ENCODE measurements at places on chromosomes 1 and 21.

- no peak for DNase-seq
These were observed 4.1 kb downstream of the KMO start for GRCh38 chr1:241536304-241536703.

- no peak for DNase-seq
These were observed 630 bp upstream of the LHX9 start for GRCh38 chr1:197916500-197916983.

- no peak for DNase-seq
These were observed 41.9 kb downstream of the MAB21L3 start for GRCh38 chr1:116152950-116153691.

GRCh38 chr1:53957194-53957818, 11.2 kb downstream of the LRRC42 start:
- DNase-seq, result no peak

DNA sequence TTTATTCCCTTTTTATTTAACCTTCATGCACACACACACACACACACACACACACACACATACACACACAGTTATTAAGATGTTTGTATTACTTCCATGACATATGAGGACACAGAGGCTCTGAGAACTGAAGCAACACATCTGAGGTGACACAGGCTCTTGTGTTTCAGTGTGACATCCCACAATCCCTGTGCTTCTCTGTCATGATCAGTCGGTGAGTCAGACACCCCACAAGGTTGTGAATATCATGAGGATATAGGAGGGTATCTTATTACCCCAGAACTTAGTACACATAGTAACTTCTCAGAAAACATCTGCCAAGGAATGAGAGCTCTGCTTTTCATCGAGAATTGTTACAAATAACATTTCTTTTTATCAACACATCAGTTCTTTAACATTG, 459.3 kb downstream of the PLPP3 start:
- no peak for DNase-seq

DNA sequence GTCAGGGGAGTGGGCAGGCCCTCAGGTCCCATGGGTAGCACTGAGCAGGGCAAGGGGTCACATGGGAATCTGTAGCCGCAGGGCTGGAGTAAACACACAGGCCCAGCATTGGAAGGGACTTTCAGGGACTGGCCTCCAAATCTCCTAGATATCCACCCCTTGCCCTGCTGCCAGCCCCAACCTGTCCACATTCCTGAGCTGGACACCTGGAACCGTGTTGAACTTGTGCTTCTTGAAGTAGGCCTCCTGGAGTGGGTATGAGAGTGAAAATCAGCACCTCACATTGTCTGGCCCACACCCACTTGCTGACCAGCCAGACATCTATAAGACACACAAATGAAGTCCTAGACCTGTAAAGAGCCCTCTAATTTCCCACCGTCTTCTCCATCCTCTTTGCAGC, 7.7 kb downstream of the POMGNT1 start:
- DNase-seq, result no peak

GRCh38 chr1:168608796-168609715, 32.7 kb downstream of the XCL1 start:
- no peak for DNase-seq

GRCh38 chr1:236039740-236040685, 24.9 kb downstream of the NID1 start:
- DNase-seq, result no peak

- DNase-seq, result no peak
These were observed 65.8 kb downstream of the CD247 start for GRCh38 chr1:167452483-167452882.

- no peak for DNase-seq
These were observed 278.2 kb upstream of the C1orf105 start for GRCh38 chr1:172142324-172142723.

DNA sequence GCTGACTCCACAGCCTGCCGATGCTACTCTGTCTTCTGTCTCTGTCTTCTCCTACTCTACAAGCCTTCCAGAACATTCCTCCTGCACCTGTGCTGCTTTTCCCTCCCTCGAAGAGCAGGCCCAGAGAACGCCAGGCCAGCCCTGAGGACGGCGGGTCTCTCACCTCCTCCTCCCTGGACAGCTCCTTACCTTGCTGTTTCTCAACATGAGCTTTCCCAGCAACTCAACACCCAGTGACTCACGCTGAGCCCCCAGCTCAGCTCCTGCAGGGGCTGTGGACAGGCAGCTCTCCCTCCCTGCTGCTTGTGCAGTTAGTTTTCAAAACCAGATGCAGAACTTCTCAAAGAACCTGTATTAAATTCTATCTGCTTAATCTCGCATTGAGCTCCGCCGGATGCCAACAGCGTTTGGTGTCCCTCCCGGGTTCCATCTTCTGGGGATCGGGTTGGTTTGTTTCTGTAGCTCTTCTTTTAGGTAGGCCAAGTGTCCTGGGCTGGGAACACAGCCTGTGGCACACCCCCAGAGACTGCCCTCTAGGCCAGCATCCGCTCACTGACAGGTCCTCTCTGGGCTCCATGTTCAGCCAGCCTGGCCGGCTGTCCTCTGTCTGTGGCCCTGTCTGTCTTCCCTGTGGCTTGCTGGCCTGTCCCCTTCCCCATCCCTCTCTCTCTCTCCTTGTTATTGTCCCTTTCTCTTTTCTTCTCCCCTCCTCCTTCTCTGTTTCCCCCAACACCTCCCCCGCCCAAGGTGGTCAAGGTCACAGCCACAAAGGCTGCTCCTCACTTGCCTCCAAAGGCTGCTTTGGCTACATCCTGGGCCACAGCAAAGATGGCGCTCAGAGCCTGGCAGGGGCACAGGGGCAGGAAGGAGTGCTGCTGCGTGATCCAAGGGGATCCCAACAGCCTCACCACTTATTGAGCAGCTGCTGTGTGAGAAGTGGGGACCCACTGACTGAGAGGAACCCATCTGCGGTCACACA, 391.0 kb downstream of the MATN1 start:
- no peak for DNase-seq

DNA sequence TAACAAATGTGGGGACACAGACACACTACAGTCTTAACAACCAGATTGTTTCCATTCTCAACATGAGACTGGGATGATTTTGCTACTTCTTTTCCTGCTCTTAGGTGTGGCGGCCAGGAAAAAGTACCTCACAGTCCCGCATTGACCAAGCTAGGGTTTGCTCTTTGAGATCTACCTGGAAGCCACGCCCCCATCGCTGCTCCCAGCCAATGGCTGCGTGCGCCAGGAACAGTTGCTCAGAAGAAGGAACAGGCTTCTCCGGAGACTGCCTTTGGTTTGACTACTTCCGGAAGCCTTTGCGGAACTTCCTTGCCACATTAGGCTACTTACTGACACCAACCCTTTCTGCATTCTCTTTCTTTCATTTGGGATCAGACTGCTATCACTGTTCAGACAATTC, 44.2 kb upstream of the PLD5 start:
- DNase-seq, result no peak

- DNase-seq, result no peak
These were observed 38.7 kb upstream of the DESI2 start for GRCh38 chr1:244614113-244614836.

GRCh38 chr1:16205891-16206546, 6.4 kb downstream of the ARHGEF19 start:
- no peak for DNase-seq

DNA sequence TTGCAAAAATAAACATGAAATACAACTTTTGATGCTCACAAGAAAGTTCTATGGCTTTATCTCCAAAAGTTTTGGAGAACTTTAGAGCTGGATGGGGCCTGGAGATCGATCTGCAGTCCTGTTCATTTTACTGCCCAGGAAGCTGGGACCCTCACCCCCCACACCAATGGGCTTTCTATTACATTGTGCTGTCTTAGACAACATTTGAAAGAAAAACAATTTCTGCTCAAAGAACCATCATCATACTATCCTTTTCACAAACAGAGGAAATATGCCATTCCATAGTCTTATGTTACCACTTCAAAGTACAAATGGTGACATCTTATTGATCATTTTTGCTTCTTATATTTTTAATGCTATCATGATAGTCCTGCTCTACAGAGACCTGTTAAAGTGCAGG, 2.0 kb upstream of the HNRNPU start:
- DNase-seq, result no peak

- DNase-seq, result no peak
These were observed 27.1 kb upstream of the LRRC38 start for GRCh38 chr1:13540866-13541265.

DNA sequence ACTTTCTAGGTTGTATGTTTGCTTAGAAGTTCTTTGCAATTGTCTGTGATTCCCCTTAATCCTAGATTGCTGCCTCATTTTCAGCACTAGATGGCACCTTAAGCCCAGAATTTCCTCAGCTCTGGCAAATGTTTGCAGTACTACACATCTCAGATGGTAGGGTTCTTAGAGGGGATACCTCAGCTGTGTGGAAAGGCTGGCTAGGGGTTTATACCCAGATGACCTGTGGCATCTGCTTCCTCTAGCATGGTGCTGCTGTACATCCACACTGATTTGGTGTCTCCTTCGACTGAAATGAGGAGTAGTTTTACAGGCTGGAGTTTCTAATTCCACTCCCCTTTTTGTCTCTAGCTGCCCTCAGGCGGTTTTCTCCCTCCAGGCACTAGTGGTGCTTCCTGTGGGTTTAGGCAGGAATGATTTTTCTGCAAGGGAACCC, 23.5 kb downstream of the ASB17 start:
- DNase-seq, result no peak

GRCh38 chr21:46100426-46100825, 2.5 kb downstream of the COL6A2 start:
- DNase-seq, result no peak

- DNase-seq, result no peak
These were observed 67.2 kb downstream of the RPAP2 start for GRCh38 chr1:92366040-92366395.

DNA sequence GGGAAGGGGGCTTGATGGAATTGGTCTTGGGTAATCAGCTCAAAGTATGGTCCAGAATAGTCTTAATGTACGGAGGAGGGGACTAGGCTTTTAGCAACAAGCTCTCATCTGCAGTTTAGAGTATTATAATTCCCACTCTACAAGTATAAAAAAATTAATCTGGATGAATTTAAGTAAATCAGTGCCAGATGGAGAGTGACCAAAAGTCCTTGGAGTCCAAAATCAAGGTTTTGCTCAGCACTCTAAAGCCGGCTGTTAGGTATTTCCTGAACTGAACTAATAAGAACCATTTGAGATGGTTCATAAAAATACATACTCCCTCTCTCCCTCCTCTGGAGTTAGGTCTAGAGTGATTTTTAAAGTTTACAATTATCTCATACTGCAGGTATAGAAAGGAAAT, 23.7 kb downstream of the GLUL start:
- no peak for DNase-seq

DNA sequence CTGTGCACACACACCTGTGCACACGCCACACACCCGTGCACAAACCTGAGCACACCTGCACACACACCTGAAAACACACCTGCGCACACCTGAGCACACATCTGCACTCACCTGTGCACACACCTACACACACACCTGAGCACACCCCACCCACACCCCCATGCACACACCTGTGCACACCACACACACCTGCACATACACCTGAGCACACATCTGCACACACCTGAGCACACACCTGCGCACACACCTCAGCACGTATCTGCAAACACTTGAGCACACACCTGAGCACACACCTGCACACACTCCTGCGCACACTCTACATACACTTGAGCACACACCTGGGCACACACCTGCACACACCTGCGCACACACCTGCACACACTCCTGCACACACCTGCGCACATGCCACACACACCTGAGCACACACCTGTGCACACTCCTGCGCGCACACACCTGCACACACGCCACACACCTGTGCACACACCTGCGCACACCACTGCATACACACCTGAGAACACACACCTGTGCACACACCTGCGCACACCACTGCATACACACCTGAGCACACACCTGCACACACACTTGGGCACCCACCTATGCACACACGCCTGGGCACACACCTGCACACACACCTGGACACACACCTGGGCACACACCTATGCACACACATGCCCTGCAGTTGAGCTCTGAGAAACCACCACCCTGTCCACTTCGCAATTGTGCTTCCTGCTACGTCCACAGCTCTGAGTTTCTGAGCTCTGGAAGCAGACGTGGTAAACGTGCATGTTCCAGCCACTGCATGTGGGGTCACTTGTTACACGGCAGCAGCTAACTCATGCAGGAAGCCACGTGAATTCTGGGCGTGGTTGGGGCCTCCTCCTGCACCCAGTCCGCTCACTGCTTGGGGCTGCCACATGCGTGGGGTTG, 8.0 kb upstream of the C1orf159 start:
- no peak for DNase-seq

DNA sequence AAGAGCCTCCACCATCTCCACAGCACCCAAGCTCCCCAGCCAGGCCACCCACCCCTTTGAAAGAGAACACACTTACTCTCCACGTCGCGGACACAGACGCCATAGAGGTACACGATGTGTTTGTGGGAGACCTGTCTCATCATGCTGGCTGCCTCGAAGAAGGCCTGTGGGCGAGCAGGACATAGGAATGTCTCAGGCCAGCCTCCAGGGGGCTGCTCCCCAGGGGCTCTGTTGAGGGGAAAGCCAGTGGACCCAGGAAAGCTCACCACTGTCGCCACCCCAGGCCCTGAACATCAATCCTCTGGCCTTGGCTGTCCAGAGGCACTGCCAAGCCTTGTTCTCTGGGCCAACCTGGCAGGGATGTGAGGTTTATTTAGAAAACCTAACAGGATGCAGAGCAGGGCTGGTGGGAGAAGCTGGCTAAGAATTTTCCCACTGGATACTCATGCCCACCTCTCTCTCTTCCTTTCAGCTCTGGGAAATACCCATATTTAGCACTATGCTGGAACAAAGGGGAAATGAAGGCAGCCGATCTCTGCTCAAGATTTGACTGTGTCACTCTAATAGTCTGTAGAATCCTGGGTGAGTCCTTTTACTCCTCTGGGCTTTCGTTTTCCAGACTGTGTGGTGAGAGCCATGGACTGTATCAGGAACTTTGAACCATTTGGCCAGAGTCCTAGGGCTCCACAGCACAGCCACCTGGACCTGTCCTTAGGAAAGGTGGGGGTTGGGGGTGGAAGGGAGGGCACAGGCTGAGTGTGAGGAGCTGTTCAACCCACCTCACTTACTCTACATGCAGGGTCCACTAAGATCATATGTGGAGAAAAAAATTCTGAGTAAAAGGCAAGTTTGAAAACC, 101.9 kb downstream of the RAVER2 start:
- no peak for DNase-seq

DNA sequence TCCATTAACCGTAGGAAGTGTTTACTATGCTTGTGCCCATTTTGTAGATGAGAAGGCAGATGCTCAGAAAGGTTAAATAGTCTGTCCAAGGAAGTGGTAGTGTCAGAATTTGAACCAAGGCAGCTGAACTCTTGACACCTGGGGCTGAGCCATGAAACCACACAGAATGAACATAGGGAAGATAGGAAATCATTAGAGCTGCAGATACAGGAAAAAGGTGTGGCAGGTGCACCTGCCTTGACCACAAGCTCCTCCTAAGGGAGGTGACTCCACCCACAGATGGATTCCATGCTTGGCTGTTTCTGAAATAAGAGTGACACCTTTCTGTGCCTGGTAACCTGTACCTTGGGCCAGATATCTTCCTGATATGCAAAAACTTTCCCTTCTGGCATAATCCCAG, 69.9 kb upstream of the IGSF21 start:
- DNase-seq, result no peak

DNA sequence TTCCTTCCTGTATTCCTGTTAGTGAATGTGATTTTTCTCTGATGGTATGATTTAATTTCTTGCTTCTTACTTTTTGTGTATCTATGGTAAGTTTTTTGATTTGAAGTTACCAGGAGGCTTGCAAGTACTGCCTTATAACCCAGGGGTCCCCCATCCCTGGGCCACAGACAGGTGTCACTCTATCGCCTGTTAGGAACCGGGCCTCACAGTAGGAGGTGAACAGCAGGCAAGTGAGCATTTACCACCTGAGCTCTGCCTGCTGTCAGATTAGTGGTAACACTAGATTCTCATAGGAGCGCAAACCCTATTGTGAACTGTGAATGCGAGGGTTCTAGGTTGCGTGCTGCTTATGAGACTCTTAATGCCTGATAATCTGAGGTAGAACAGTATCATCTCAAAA, 143.3 kb downstream of the RPS6KC1 start:
- no peak for DNase-seq
